ENCODE measurements at places on chromosomes 1 and 21. TPM values are rescaled to one million over a fixed set of nuclear protein-coding genes. Genes with fewer than 3 reads are reported as not detected.

- peaks cover 7% of the 10 kb centered on the region for H3K4me1 ChIP-seq
- peak; percentile 96 for DNase-seq
- peaks cover 15% of the 10 kb centered on the region for H3K36me3 ChIP-seq
- no peaks in the 10 kb centered on the region for H3K27me3 ChIP-seq
- H3K27ac ChIP-seq = no peak overlapping the region
Measured at GRCh38 chr1:43582162-43582566, 51.5 kb downstream of the PTPRF start.

- H3K4me3 ChIP-seq = no peak overlapping the region
- no peak for DNase-seq
- no peaks in the 10 kb centered on the region for H3K36me3 ChIP-seq
- H3K4me1 ChIP-seq = no peaks in the 10 kb centered on the region
- H3K27me3 ChIP-seq = no peaks in the 10 kb centered on the region
- no peak overlapping the region for H3K27ac ChIP-seq
Measured at GRCh38 chr1:111015222-111015621, 51.5 kb upstream of the LRIF1 start.

- H3K27ac ChIP-seq = no peak overlapping the region
- no peaks in the 10 kb centered on the region for H3K27me3 ChIP-seq
- H3K4me3 ChIP-seq = no peak overlapping the region
- peaks cover 21% of the 10 kb centered on the region for H3K4me1 ChIP-seq
- DNase-seq = no peak
Measured at GRCh38 chr1:204255225-204255624, 41.4 kb upstream of the GOLT1A start.

- no peak overlapping the region for H3K4me3 ChIP-seq
- H3K27ac ChIP-seq = no peak overlapping the region
- no peaks in the 10 kb centered on the region for H3K27me3 ChIP-seq
- no peaks in the 10 kb centered on the region for H3K4me1 ChIP-seq
- DNase-seq = no peak
Measured at GRCh38 chr1:221979444-221980032, 237.6 kb upstream of the DUSP10 start.

The LEMD1 gene
- not detected for total RNA-seq

The OR6N2 gene
- not detected for total RNA-seq

GRCh38 chr1:16006552-16007485 is 2.8 kb downstream of the SRARP start:
- H3K36me3 ChIP-seq = no peaks in the 10 kb centered on the region
- no peak overlapping the region for H3K27ac ChIP-seq
- no peaks in the 10 kb centered on the region for H3K4me1 ChIP-seq
- H3K4me3 ChIP-seq = no peak overlapping the region
- DNase-seq = peak; percentile 18

- no peaks in the 10 kb centered on the region for H3K36me3 ChIP-seq
- peaks cover 16% of the 10 kb centered on the region for H3K27me3 ChIP-seq
- DNase-seq = no peak
- H3K27ac ChIP-seq = no peak overlapping the region
Measured at GRCh38 chr1:23927097-23927496, 13.9 kb upstream of the CNR2 start.

Measured in IMR-90 (cell line).